ENCODE measurements at places on chromosomes 7 and 10.

DNA sequence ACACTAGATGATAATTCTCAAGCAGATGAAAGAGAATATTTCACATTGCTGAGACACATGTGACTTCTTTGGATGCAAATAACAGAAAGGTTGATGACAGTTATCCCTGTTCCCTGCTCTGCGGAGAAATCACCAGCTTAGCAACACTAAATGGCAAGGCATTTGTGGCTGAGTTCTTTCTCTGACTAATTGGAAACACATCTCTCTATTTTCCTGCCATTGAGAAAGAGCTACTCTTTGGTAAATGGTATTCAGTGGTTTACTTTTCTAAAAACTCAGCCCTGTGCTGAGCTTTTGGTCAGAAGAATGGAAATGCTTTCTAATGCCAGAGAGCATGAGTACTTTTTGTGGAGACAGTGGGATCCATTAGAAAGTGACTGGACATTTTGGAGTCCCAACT, 771.4 kb downstream of the LRMDA start:
- DNase-seq = peak; percentile 90

DNA sequence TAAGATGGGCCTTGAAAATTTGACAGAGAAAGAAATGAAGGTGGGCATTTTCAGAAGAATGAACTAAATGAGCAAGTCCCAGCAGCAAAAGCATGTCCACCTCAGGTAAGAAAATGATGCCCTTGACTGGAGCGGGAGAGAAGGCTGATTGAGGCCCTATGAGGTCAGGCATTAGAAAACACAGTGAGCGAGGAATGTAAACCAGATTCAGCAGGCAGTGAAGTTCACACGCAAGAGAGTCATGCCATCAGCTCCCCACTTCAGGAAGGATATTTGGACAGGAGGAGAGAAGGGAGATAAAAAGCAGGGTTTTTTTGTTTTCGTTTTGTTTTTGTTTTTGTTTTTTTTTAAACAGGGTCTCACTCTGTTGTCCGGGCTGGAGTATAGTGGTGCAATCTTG, 166.4 kb downstream of the PPP1R17 start:
- DNase-seq = no peak

DNA sequence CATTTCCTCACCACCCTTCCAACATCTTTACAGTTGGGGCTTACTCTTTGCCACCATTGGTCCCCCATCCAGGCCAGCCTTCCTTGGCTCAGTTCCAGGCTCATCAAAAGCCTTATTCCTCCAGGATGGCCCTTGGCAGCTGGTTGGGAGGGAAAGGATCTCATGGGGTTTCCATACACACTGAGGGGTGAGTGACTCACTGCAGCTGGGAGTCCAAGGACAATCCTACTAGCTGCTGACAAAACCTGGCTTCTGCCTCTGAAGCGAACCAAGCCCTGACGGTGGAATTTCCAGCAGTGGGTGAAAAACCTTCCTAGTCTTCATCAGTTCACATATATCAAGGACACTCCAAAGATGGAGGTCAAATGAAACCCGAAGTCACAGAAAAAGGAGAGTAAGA, 22.9 kb downstream of the CRHR2 start:
- peak; percentile 17 for DNase-seq

- DNase-seq = peak; percentile 87
Observed at GRCh38 chr10:88820748-88821401, 18.3 kb downstream of the LIPM start.

DNA sequence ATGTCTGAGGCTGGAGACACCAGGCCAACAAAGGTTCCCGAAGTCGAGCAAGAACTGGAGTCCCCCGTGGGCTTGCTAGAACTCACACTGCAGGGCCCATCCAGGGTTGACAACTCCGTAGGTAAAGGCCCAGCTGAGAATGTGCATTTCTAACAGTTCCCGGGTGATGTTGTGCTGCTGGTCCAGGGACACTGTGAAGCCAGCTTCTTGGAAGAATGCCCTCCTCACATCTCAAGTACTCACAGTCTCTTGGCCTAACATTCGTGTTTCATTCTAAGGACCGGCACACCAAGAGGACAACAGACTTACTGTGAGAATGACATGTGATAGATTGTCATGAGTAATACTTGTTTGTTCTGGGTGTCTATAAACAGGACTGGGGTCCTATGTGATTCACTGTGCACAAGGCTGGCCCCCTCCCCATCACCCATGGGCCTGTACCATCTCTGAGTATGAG, 682.3 kb upstream of the IGFBP3 start:
- no peak for DNase-seq

DNA sequence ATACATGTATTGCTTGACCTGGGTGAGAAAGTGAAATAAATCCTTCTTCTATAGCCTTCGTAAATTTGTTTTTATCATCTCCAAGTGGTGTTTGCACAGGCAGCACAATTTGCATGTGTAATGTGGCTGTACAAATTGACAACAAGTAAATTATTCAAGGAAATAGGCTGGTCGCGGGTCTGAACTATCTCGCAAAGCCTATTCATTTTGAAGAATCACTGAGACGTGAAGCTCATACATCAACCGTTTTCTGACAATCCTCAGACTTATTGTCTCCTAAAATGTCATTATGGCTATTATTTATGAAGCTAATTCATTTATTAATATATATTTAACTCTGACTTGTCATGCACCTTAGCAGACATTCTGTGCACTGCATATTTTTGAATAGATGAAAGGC, 16.2 kb upstream of the FAM204A start:
- DNase-seq = no peak

DNA sequence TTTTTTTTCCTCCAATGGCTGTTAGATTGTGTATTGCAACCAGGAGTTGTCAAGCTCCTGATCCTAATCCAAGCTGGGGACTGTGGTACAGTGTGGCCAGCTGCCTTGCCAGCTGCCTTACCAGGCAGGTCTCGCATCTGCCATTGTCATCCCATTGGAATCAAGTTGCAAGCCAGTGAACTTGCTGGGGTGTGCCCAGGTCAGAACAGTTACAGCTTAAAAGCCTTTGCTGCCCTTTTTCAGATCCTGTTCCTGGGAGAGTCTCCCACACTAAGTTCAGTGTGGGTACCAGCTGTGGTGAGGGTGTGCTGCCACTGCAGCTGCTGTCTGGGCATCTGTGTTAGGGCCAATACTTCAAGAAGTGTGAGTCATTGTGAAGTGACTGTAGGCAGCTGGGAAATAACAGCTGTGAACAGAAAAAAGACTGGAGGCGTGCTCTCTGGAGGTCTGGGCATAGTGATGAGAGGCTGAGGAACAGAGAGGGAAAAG, 72.8 kb downstream of the CCNY start:
- DNase-seq = peak; percentile 75

DNA sequence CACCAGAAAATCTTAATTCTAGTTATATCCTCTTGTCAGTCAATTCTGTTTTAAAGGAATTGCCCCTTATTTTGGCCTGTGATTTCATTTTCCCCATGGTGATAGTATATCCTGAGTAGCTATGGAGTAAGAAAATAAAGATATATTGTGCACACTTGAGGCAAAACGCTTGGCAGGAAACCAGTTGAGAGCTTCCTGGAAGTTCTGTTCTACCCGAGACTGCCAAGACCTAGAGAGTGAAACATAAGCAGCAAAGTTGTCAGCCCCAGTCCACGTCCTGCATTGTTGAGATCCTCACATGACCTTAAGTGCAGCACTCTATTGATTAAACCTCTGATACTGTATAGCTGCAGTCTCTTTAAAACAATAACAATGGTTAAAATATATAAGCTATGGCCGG, 235.2 kb downstream of the CDC14C start:
- DNase-seq = no peak

DNA sequence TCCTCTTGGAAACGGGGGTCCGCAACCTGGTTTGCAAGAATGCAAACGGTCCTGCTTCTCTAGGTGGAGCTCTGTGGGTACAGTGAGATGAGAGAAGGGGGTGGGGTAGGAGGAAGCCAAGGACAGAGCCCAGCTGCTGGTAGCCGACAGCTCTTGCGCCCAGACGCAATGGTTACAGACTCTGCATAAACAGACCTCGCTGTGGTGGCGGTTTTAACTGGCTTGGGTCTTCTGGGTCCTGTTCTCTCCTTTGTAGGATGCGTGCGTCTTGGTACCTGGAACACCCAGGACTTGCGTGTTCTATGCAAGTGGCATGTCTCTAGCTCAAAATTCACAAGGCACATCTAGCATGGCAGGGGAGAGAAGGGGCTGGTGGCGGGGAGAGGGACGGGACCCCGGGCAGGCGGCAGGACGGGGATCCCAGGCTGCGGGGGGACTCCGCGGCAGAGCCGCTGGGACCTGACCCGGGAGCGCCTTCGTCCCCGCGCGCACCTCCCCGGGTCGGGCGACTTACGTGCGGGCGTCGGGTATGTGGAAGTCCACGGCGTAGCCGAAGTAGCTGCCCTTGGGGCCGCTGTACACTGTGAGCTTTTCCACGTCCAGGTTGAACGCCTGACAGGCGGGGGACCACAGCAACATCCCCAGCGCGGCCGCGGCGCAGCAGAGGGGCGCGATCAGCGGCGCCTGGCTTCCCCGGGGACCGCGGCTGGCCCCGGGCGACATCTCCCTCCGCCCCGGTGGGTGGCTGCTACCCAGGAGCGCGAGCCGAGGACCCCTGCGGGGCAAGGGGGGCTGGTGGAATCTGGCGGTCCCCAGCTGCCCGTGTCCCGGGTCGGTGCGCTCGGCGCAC, 448 bp downstream of the ITGA8 start:
- DNase-seq = peak; percentile 12

- peak; percentile 63 for DNase-seq
Observed at GRCh38 chr7:67854221-67855178, 857.9 kb downstream of the TYW1 start.

GRCh38 chr7:14321947-14322346, 332.5 kb upstream of the ETV1 start:
- no peak for DNase-seq

DNA sequence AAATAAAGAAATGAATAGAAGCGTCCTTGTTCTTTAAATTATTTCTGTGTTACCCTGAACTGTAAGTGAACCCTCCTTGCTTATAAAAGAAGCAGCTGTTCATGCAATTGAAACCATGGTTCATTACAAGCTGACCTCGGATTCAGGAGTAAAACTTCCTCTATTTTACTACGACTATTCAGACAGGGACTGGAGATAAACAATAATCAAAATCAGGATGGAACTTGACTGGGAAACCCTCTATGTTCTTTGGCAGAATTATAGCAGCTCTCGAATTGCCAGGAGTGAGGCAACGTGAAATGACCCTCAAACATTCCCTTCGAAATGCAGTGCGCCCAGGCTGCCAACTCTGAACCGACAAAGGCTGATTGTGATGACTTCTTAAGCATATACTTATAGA, 172.1 kb downstream of the CYP26A1 start:
- DNase-seq = no peak

DNA sequence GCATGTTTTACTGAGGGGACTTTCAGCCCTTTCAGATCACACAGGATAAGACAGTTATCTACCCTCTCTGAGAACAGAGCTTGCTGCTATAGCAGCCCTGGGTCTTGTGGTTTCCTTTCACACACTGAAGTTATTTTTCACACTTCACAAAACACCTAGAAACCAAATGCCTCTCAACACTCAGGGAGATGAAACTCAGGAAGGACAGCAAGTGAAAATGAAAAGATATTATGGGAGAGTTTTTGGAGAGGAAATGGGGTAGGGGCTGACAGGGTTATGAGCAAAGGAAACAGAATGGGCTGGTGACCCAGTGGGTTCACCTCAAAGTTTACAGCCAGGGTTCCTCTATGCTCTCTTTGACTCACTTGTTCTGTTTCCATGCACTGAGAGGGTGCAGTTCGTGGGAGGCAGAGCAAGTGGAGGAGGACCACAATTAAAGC, 17.0 kb upstream of the GIMAP2 start:
- no peak for DNase-seq

DNA sequence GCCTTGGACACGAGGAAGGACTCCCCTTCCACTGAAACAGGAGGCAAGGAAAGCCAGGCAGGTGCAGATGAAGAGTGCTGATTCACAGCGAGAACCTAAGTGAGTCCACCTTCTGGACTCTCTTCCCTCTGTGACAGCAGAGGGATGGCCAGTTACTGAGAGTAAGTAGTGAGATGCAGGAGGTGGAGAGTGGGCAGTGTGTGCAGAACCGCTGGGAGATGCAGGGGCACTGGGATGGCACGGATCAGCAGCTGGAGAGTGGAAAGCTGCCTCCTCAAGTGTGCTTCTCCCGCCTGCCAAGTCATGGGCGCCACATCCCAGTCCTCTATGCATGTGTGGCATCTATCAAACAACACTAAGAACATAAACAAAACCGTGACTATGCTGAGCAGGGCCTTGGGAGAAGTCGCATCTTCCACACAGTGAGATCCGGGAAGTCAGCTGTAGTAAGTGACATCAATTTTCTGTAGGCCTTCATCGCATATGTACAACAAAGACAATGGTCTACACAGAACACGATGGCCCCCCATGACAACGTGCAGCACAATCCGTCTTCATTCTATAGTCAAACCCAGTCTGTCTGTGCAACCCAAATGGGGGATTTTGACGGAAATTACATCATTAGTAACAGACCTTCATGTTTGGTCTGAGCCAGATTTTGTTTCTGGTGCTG, 217.4 kb upstream of the KLF14 start:
- DNase-seq = no peak

DNA sequence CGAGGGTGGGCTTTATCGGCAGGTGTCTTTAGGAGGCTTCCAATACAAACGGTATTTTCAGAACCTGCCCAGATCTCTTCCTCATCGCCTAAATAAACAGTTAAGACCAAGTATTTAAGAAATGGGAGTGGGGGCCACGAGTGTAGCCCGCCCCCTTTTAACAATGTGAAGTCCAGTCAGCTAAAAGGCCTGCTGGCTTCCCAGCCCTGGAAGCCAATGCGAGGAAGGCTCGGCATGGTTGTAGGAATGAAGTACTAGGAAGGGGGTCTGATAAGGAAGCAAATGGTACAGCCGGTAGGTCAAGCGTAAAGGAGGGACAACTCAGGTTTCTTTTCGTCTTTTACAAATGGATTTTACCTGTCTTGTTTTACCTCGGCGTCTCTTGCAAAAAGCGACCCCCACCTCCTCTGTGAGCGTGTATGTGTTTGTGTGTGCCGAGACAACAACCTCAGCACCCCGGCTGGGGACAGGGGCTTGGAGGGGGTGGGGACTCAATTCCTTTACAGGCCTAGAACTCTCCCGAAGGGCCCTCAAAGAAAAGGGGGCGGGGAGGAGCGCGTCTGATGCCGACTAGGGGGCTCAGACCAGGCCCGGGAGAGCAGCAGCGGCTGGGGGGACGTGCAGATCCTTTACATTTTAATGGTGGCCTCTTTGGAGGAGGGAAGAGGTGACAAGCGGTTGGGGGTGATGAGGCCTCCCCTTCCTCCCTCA, 147.6 kb downstream of the GPR85 start:
- peak; percentile 32 for DNase-seq

- no peak for DNase-seq
Observed at GRCh38 chr10:132442636-132443035, 45.6 kb downstream of the PWWP2B start.

DNA sequence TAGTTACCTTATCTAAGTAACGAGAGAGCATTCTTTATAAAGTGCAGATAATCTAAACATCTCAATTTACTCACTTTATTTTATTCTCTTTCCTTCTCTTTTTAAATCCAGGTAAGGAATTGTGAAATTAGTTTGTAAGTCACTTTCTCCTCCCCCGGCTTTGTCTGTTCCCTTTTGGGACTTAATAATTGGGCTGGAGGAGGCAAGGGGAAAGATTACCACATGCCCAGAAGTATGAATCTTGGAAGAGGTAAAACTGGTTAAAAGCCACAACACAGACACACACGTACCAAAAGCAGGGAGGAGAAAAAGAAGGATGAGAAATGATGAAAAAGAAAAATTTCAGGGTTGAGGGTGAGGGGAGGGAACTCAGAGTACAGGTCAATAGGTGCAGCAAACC, 63.3 kb upstream of the LRRC17 start:
- peak; percentile 29 for DNase-seq
